ENCODE measurements at places on chromosomes 12 and 14.

DNA sequence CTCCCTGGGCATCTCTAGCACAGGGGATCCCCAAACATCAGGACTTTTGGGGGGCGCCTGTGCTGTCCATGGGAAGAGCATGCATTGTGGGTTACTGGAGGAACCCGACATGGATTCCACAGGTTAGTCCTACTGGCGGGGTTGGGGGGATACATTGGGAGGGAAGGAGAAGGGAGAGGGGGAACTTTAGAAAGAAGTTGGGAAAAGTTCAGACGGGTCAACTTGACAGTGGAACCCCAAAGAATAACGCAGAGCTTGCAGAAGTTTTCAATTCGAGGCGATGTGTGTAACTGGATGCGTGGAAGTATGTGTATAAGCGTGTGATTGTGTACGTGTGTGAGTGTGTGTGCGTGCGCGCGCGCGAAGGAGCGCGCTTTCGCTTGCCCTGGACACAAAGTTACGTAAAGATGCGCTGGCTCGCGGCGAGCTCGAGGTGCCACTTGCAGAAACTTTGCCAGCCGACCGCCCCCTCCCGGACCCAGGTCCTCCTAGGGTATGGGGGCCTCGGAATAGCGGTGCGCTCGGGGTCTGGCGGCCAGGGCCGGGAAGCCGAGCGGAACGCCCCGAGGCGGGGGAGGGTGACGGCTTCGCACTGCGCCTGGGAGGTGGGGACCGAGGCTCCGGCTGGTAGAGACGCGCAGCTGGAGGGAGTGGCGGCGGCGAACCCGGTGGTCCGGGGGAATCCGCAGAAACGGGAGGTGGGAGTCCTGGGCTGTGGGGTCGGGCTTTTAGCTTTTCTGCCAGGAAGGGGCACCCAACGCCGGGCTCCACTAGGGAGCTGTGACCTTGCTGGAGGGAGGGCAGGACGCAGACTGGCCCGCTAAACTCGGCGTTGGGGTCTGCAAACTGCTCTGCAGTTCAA is 669 bp downstream of the RFX4 start:
- no peak for DNase-seq

GRCh38 chr14:104735830-104736642 is 12.0 kb downstream of the ADSS1 start:
- peak; percentile 83 for DNase-seq

DNA sequence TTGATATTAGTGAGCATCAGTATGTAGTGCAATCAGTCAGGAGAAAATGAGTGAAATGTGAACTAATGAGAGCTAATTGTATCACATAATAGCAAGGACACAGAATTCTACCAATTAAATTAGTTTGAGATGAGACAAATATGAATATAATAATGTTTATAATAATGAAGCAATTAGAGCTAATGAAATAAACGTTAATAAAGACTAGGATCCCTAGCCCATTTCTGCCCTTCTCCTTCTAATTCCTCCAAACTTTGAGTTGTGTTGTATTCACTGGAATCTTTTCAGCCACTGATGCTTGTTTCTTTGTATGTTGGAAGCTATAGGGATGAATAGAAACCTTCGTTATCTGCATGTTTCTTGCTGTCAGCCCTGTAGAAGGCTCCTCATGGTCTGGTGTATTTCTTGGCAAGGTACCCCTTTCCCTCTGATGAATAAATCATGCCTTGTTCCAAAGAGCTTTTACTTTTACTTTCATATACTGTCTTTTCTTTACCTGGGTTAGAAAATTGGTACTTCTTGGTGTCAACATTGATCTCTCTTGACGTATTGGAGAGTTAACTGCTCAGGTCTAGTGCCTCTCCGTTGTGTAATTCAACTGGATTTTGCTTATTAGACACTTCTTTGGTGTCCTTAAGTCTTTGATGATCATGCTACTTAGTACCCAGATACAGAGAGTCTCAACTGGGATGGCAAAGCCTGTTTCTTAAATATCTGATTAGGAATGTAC is 154.8 kb downstream of the PTCSC3 start:
- DNase-seq = no peak

GRCh38 chr12:25550186-25550585 is 2.9 kb downstream of the LMNTD1 start:
- no peak for DNase-seq

- DNase-seq = no peak
Observed at GRCh38 chr12:1591034-1591433, 3.3 kb downstream of the FBXL14 start.

DNA sequence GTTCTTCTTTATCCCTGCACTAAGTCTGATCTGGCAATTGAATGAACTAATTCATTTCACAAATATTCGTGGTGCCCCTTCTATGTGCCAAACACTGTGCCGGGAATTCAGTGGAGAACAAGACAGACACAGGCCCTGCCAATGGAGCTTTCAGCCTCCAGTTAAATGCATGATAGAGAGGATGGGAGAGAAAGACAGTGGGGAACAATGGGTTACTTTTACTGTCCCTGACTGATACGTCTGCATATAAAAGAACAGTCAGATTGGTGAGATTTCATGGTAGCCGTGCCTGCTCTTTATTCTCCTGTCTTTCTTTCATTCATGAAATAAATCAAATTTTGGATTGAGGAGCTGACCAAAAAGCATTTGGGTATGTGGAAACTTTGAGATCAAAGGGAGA is 78.5 kb downstream of the TMEM117 start:
- DNase-seq = no peak

DNA sequence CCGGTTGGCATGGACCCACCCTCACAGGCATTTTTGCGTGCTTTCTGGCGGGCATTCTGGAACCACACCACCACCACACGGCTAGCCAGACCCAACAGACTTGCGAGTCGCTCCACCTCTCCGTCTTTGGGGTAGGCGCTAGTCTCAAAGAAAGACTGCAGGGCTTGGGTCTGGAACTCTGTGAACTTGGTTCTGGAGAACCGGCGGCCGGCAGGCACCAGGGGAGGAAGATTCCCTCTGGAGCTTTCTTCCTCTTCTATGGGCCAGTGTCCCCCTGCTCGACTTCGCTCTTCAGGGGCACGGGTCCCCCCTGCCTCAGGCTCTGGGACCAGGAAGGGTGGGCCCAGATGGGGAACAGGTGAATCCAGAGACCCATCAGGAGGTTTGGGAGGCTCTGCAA is 26.6 kb downstream of the ZFHX2 start:
- DNase-seq = no peak

- no peak for DNase-seq
Observed at GRCh38 chr14:74735125-74735524, 22.2 kb downstream of the FCF1 start.

DNA sequence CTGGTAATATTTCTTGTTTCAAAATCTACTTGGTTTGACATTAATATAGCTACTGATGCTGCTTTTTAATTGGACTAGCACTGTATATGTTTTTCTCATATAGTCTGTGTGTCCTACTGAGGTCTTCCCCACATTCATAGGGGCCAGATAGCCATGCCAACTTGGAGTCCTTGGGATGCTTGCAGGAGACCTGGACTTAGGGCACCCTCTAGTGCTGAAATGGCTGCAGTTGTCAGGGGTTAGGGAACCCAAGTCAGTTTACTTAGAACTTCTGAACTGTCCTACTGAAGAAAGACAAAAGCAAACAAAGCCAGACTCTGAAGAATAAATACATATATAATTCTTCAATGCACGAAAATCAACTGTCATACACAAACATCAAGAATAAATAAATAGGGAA is 279.9 kb upstream of the SYT1 start:
- no peak for DNase-seq

DNA sequence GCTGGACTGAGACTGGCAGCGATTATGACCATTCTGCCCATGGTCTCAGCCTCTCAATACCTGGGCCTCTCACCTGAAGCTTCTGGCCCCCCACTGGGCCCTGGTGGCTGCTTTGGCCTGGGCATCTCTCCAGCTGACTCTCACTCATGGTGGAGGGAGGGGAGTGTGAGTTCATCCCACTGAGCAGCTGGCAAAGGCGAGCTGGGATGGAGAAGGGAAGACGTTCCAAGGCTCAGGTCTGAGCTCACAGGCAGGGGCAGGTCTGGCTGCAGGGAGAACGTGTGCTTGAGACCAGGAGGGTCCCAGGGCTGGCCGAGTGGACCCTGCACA is 103.5 kb downstream of the TMEM121 start:
- DNase-seq = no peak

- DNase-seq = no peak
Observed at GRCh38 chr14:24473211-24473610, 30.6 kb upstream of the SDR39U1 start.

DNA sequence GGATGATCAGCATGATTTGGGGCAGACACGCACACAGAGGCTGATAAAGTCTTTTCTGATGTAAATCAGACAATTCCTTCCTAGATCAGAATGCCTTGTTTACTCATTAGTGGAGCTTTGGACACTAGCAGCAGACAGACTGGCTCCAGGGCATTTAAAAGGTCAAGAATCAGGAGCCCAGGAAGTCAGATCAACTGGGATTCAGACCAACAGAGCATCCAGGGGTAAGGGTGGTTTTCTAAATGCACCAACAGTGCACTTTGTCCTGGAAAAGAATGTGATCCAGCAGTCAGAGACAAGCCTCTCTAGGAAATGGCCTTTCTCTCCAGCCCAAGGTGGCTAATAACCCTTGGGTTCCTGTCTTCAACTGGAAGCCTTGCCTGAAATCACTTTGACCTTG is 405.3 kb downstream of the MED13L start:
- no peak for DNase-seq

- no peak for DNase-seq
Observed at GRCh38 chr12:117127933-117128823, 29.0 kb upstream of the TESC start.

- no peak for DNase-seq
Observed at GRCh38 chr14:91918186-91918883, 29.2 kb downstream of the FBLN5 start.

GRCh38 chr12:113903381-113903863 is 62.7 kb downstream of the RBM19 start:
- DNase-seq = no peak

DNA sequence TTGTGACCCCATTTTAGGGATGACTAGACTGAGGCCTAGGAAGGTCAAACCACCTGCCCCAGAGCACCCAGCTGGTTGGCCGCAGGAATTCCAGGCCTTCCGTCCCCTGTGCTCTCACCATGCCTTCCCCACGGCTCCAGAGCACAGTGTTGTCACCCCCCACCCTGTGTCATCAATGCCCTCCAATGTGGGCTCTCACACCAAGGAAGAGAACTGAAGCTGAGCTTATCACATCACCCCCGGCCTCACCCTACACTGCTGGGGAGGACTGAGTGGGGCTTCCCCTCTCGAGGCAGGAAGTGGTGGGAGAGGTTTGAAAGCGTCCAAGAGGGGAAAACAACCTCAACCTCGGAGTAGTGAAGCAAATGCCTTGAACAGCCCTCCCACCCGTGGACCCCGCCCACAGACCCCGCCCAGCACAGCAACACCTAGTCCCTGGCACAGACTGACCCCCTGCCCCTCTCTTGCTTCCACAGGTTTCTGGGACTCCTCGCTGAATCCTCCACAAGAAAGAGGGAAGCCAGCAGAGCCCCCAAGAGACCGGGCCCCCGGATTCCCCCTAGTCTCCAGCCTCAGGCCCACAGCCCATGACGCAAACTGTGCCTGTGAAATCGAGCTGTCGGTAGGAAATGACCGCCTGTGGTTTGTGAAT is 97.2 kb downstream of the LGMN start:
- peak; percentile 80 for DNase-seq

DNA sequence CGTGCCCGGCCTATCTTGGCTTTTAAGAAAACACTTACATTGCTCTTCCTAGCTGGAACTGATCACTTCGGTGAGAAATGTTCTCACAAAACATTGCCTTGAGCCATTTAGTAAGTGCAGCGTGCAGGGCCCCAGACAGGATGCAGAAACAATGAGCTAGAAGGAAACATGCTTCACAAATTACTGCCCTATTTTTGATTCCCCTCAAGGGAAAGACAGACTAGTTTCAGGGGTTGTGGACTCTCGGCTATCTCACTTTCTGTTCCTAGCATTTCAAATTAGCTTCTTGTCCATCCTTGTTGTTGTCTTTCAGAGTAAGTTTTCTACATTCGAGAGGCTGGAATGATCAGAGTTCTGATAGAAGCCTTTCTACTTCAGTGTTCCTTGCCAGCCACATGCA is 21.6 kb downstream of the TGFB3 start:
- DNase-seq = no peak

- no peak for DNase-seq
Observed at GRCh38 chr12:43696154-43696553, 62.4 kb downstream of the PUS7L start.

DNA sequence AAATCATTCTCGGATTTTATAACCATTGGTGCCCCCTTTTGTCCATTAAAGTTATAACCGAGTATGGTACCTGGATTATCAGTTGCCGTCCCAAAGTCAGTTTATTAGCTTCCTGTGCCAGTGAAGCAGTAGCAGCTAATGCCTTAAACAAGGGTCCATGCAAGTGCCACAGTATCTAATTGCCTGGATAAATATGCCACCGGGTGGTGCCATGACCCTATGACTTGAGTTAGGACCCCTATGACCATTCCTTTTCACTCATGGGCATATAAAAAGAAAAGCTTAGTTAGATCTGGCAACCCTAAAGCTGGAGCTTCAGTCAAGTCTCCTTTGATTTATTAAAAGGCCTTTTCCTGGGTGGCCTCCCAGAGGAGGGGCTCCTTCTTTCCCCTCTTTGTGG is 1314.6 kb downstream of the TMEM121 start:
- no peak for DNase-seq

- no peak for DNase-seq
Observed at GRCh38 chr12:121955258-121956237, 37.2 kb downstream of the CFAP251 start.

DNA sequence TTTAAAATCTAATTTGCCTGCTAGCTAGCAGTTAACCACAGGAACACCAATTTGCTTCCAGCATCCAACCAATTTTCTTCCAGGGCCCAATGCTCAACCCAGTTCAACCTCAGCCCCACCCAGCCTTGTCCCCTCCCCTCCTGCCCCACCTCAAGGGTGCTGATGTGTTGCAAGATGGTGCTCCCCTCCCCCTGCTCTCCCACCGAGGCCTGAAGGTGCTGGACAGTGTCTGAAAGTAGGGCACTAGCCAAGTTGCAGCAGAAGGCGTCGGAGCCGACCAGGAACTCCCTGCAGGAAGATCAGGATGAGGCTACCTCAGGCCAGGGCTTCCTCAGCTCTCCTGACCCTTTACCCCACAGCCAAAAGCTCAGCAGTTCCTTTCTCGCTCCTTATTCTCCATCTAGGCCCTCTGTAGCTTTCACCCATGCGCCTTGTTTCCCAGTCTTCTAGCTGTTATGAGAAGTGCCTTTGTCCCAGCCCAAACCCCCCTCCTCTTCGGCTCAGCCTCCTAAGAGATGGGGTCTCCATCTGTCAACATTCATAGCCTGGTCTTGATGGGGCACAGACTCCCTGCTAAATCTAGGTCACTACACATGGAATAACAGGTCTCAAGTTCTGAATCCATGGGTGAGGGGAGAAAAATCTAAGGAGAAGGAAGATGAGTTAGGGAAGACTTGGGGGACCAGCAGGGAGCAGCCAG is 3.6 kb downstream of the STAT6 start:
- DNase-seq = peak; percentile 49

- DNase-seq = no peak
Observed at GRCh38 chr14:38547961-38548490, 292.1 kb upstream of the CLEC14A start.

GRCh38 chr14:94536836-94537235 is 24.4 kb upstream of the SERPINA4 start:
- DNase-seq = no peak

- DNase-seq = no peak
Observed at GRCh38 chr14:23785208-23785607, 149.0 kb downstream of the DHRS2 start.

- no peak for DNase-seq
Observed at GRCh38 chr14:56666716-56667115, 87.1 kb downstream of the TMEM260 start.

Measured in ascending aorta (tissue), 2 donors.